ENCODE measurements at places on chromosomes 2 and 18.
A peak's percentile ranks its signal among the peaks of the same experiment; 100 is the strongest.

DNA sequence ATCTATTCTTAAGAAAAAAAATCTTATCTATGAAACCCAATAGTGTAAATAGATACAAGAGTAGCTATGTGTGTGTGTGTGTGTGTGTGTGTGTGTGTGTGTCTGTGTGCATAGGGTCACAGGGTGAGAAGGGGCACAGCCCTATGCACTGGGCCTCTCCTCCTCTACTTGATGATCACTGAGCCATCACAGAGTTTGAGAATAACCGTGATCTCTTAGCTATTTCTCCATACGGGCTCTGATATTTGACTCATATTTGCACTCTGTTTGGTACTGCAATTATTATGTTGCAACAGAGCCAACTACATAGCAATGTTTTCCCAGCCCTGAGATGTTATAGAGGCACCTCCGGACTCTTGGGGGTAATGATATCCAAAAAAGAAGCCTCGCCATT is 28.8 kb upstream of the SLC40A1 start:
- DNase-seq, result peak; percentile 28

DNA sequence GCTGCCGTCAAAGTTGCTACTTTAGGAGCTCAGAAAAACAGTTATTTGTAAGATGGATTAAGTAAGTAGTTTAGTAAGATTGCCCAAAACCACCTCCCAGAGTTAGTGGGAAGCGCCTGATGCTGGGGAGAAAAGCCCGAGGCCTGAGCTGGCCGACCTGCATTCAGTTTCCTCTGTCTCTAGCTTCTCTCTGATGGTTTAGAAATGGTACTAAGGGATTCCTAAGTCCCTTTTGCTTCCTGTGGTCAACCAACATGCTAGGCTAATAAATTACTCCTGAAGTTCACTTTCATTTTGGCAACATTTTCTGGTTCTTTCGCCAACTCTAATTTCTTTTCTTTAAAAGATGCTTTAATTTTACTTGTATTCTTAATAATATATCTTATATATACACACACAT is 60.1 kb downstream of the ASAP2 start:
- no peak for DNase-seq

GRCh38 chr2:233075966-233076339 is 15.8 kb downstream of the INPP5D start:
- DNase-seq, result no peak

- no peak for DNase-seq
Observed at GRCh38 chr2:218166791-218167190, at the start of gene CXCR1. TSS of gene CXCR1 (minus strand) at chr2:218166962. CDS start at chr2:218165211, 1,751 bp downstream.

- DNase-seq, result no peak
Observed at GRCh38 chr2:65411056-65411795, 21.2 kb downstream of the SPRED2 start.

DNA sequence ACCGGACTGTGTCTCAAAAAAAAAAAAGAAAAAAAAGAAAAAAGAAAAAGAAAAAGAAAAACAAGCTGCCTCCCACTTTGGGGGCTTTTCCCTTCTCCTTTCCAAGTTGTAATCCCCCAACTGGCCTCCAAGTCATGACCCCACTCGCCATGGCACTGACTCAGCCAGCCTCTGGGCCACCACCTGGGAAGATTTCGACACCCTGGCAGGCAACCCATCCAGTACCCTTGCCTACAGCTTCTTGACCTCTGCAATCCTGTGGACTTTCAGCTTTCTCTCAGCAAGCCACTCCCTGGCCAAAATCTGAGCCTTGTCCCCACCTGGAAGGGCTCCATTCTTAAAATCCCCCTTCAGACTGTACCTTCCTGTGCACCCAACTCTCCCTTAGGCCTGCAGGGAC is 22.3 kb upstream of the FOSL2 start:
- no peak for DNase-seq

- DNase-seq, result no peak
Observed at GRCh38 chr18:56115071-56116015, 523.0 kb downstream of the TXNL1 start.

DNA sequence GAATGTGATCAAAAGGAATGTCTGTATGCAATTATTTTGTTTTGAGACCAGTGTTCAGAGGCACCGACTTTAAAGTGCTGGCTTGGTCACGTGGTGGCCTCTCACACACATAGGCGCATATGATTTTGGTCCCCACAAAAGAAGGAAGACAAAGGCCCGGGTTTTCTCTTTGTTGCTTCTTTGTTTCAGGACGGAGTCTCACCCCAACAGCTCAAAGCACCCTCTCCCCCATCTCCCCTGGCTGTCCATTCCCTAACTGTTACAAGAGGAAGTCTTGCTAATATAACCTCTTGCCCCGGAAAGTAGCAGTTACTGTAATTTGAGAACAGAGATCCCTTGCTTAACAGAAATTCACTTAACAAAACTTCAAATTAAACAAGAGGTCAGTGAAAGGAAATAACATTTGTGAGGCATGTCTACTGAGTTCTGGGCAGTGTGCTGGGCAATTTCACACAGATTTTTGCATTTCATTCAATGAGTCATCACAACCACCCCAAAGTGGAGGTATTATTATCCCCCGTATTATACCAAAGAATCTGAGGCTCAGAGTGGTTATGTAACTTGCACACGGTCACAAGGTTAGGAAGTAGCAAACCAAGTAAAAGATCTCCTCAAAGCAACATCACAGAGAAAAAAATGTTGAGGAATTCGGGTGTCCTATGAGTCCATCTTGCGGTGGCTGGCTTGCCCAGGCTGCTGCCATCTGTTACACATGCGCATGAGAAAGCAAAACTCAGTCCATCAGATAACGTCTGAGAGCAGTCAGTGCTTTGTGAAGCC is 75.8 kb downstream of the SDC1 start:
- peak; percentile 87 for DNase-seq

DNA sequence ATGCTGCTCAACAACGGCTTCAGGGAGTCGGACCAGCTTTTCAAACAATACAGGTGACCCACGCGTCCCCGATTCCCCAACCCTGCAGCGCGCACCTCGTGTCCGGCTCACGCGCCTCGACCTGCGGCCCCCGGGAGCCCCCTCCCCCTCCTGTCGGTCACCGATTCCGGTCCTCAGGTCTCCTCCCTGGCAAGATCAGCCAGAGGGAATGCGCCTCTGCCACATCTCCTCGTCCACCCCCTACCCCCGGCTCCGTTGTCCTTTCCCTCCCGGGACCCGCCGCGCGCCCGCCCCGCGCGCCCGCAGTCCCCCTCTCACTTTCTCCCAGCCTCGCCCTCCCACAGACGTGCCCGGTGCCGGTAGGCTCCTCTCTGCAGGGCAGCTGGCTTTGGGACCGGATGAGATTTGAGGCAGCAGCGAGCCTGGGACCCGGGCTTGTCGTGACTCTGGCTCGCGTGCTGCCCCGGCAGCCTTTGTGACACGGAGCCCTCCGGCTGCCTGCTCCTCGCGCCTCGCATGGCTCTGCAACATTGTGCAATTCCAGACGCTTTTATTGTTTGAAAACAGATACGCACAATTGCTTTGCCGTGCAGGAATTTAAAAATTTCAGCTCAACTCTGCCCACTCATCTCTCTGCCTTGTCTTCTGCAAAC is 558 bp downstream of the TTC39C start:
- DNase-seq, result peak; percentile 77

DNA sequence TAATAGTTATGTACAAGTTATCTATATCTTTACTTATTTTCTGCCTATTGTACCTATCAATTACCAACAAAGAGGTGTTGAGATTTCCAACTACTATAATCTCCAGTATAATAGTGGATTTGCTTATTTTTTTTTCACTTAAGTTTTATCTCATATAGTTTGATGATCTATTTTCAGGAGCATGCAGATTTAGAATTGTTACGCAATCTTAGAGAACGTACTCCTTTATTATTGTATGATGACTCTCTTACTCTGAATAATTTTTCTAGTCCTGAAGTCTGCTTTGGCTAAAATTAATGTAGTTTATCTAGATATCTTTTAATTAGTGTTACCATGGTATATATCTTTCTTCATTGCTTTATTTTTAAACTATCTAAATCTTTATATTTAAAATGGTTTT is 205.2 kb downstream of the SCG2 start:
- DNase-seq, result no peak

GRCh38 chr18:13614641-13615288 is 111.6 kb downstream of the FAM210A start:
- DNase-seq, result no peak

DNA sequence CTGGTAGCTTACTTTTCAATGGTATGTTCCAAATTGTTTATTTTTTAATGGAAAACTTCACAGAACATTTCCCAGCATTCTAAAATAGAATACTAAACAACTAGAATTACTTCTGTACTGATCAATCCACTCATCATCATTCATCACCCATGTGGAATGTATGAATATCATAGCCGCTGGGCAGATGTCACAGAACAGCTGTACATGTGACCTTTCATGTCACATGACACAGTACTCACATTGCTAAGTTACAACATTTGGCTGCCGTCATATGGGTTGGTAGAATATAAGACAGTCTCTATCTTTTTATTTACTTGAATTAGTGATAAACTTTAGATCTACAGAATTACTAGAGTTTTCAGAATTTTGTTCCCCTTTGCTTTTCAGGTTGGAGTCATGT is 387.6 kb downstream of the ZEB2 start:
- DNase-seq, result peak; percentile 23

GRCh38 chr2:68351997-68352396 is 13.1 kb upstream of the PLEK start:
- DNase-seq, result no peak

DNA sequence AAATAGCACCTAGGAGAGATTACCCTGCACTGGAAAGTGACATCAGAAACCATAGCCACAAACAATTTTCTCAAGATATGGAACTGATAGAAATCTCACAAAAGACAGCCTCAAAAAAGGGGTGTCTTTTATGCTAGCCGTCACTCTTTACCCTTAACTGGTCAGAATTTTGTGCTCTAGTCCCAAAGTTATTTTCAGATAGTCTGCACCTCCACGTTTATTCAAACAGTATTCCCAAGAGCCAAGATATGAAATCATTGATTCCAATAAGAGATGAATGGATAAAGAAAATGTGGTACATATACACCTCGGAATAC is 23.5 kb upstream of the PMAIP1 start:
- DNase-seq, result no peak

DNA sequence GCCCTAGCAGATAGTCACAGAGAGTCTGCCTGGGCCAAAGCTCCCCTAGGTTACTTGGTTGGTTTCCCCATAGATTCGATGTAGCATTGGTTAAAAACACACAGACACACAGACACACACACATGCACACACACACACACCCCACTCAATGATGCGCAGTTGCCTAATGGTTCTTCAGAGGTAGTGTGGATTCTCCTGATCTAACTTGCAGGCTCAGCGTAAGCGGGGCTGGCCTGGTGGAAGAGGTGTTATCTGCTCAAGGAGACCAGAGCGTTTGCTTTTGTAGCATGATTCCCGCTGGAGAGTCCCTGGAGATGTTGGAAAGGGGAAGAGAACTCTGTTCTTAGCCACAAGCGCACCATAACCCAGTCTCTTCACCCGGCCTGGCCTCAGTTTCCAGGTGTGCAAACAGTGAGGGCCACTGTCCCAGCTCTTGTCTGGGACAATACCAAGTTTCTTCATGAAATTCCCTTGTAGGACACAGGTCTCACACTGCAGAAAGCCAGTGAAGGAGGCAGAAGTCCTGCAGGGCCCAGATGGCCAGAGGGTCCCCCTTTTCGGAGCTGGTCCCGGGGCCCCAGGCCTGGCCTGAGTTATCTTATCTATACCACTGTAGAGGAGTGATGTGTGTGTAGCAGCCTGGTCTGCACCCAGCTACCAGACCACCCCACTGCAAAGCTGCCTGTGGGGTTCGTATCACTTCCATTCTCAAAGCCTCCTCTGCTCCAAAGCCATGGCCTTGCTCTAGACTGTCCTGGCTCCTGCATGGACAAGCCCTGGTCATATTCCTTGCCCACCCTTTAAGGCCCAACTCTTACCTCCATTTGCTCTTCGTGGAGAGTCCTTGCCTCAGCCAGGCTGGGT is 3.7 kb downstream of the ACKR3 start:
- no peak for DNase-seq

GRCh38 chr2:113755835-113756354 is 547 bp downstream of the SLC35F5 start:
- DNase-seq, result no peak

- DNase-seq, result no peak
Observed at GRCh38 chr2:228086561-228086960, 94.9 kb downstream of the SPHKAP start.

- no peak for DNase-seq
Observed at GRCh38 chr2:193276988-193277387, 1082.3 kb upstream of the TMEFF2 start.

GRCh38 chr18:7233134-7233810 is 2.4 kb downstream of the LRRC30 start:
- no peak for DNase-seq

- peak; percentile 92 for DNase-seq
Observed at GRCh38 chr2:70111752-70112591, 24.7 kb downstream of the PCBP1 start.

DNA sequence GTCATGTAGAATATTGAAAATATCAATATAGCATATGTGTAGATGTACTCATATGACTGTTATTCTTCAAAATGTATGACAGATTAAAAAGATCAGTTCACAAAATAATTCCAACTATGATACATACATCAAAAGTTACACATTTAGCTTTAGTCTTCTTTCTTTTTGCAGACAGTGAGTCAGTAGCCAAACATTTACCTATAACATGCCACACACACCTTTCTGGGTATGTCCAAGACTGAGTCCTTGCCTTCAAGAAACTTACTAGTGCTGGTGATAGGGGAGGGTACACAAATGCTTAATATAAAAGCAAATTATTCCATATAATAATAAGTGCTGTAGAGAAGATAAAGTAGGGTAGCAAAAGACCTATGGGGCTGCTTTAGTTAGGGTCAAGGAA is 152.9 kb upstream of the WDSUB1 start:
- no peak for DNase-seq

GRCh38 chr2:758073-758820 is 81.0 kb upstream of the TMEM18 start:
- DNase-seq, result no peak

- DNase-seq, result no peak
Observed at GRCh38 chr2:6994536-6995128, 77.4 kb downstream of the RNF144A start.

DNA sequence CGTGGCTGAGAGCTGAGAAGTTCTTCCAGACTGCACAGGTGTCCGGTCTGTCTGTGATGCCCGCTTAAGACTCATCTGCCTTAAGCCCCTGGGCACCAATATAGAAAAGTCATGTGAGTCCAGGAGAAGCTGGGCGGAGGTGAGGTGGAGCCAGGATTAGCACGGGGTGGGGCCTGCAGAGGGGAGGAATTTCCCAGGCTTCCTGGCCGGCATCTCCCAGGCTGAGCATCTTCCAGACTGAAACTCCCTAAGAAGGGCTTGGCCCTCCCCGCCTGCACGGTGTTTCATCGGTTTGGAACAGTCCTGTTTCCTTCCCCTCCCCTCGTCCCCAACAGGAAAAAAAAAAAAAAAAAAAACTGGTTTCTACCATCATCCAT is 270.3 kb downstream of the ATAD2B start:
- no peak for DNase-seq
